ENCODE measurements at places on chromosomes 12 and 14.

DNA sequence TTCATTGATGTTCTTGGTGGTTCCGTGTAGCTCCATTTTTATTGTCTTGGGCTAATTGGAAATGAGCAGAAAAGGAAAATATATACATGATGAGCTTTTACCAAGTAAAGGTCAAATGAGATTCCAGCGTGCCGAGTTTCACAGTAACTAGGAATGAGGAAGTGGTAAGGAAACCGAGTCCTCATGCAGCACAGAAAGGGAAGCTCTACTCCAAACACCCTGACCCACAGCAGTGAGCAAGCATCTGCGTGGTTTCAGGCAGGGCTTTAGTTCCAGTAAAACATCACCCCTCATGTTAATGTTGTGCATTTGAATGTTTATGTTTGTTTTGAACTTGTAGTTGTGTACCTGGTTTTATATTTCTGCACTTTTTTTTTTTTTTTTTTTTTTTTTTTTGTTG, 208.0 kb downstream of the SLC41A2 start:
- no peak for DNase-seq

DNA sequence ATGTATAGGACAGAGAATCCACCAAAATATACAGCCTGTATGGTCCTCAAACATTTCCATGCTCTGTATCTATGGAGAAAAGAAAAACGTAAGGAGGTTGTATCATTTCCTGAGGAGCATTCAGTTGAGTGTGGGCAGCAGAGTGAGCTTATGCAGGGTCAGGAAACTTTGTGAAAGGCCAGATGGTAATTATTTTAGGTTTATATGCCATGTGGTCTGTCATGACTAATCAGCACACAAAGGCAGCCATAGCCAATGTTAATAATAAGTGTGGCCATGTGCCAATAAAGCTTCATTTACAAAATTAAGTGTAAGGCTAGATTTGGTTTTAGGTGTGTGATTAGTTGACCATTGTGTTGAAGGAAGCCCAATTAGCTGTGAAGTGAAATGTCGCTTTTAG, 33.2 kb upstream of the A2M start:
- no peak for DNase-seq

DNA sequence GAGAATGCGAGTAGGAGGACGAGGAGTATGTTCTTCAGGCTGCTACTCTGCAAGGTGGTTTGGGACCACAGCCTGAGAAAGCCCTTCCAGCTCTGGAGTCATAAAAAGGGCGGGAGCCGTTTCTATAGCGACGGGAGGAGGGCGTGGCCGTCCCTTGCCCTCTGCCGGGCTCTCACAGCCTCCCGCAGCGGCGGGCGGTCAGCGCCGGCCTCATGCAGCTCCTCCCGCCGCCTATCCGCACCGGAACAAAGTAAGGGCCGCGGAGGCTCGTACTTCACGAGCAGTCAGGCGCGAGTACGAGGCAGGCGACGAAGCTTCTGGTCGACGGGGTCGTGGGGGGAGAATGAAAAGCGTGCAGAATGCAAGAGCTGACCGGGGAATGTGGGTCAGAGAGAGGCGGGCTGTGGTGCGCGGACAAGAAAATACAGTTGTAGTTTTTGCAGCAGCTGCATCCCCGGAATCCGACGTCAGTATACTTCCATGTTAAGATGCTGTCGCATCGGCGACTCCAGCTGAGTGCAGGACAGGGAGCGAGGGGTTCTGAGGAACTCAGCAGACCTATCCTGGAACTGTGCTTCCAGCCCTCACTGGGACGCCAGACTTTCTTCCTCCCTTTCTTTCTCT, at the start of gene DYRK4:
Gene DYRK4, plus strand, starts transcription at position 175 of the 624 bp plus-strand sequence. Its CDS starts 38 bp downstream, at position 213.
- no peak for DNase-seq

DNA sequence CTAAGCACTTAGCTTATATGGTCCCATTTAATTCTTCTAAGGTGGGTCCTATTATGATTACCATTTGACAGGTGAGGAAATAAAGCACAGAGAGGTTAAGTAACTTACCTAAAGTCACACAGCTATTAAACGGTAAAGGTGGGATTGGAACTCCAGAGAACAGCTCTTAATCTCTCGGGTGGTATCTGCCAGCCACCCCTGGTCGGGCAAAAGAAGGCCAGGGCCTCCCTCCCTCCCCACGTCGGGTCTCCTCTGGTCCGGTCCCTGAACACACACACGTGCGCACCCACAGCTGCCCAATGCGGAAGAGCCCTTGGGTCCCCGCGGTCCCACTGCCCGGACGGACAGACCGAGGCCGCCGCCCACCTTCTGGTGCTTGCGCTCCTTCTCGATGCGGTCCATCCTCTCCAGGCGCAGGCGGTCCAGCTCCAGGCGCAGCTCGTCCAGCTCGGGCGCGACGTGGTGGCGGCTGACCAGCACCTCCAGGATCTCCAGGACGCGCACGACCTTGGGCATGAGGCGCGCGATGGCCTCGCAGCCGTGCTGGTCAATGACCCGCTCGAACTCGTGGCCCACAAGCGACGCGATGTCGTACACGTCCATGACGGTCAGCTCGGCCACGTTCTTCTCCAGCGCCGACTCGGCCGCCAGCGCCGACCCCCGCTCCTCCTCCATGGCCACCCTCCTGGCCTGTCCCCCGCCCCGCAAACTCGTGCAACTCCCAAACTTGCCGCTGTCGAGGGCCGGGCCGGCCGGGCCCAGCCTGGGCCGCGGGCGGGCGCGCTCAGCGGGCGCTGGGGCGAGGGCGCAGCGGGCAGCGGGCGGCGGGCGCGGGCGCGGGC, 490 bp downstream of the RILPL1 start:
- DNase-seq, result no peak

- no peak for DNase-seq
Observed at GRCh38 chr12:24139035-24139434, 189.6 kb upstream of the SOX5 start.

GRCh38 chr14:40269436-40269835, 837.2 kb upstream of the FBXO33 start:
- DNase-seq, result no peak

DNA sequence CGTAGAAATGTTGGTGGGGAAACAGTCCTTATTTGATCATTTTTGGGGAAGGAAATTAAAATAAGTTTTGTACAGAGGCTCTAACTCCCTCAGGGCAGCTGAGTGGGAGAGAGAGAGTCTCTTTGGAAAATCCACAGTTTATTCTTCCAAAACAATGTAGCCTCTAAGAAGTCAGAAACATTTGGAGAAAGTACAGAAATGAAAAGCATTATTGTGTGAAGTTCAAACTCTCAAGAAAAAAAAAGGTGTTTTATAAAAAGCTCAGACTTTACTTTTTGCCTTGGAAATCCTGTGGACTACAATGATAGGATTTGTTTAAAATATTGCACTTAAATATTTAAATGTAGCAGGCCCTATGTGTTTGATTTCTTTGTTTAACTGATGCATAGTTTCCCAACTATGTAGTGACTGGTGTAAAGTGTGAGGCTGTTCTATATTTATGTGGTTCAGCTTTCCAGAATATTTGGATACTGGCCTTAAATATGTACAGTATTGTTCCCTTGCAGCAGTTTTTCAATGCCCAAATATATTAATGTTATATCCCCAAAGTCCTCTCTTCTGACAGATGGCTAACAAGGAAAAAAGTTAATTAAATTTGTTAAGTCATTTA, 82.0 kb upstream of the OTOGL start:
- DNase-seq, result no peak

DNA sequence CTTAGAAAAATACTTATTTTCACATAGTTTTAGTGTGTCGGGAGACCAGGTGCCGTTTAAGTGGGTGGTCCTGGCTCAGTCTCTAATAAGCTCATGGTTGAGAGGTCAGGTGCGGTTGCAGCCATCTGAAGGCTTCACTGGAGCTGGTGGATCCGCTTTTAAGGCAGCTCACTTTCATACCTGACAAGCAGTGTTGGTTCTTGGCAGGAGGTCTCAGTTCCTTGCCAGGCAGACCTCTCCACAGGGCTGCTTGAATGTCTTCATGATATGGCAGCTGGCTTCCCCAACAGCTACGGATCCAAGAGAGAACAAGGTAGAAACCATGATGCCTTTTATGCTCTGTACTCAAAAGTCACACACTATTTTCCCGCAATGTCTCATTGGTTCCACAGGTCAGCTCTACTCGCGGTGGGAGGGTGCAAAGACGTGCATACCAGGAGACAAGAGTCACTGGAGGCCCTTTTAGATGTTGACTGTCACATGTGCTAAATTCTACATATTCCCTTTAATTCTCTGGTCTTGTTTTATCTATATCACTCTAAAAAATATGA, 8.0 kb upstream of the ZDHHC17 start:
- no peak for DNase-seq

GRCh38 chr14:50669441-50669986, 1.4 kb upstream of the SAV1 start:
- DNase-seq, result no peak

- no peak for DNase-seq
Observed at GRCh38 chr12:6635856-6636531, at the start of gene LPAR5. Gene LPAR5 (minus strand): TSS chr12:6635959. CDS start chr12:6621248, 14,711 bp downstream.

DNA sequence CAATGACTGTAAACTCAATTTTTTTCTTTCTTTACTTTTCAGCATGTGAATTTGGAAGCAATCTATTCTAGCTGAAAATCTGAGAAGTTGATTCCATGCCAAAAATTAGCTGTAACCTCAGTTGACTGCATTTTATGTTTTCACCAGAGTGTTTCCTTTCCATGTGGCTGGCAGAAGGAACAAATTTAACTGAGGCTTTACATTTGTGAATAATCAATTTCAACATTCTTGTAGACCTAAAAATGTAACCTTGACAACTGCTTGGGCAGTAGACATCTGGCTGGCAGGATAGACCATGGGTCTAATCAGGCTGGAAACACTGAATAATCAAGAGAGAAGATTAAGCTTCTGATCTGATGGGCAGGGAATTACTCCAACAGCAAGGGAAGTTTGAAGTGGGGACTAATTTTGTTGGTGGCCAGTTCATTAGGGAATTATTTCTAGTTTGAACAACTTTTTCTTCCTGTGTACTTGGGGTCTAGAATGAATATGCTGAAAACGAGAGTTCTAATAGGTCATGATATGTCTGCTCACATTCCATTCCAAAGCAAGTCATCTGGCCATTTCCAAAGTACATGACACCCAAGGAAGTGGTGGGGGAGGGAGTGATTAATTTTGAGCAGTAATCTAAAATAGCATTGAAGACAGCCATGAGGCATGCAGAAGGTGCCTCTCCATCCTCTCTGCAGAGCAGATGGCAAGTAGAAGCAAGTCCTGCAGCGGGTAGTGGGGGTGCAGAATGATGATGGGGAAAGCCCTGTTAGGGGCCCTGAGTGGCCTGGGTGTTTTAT, 68.2 kb downstream of the ATP23 start:
- DNase-seq, result no peak

DNA sequence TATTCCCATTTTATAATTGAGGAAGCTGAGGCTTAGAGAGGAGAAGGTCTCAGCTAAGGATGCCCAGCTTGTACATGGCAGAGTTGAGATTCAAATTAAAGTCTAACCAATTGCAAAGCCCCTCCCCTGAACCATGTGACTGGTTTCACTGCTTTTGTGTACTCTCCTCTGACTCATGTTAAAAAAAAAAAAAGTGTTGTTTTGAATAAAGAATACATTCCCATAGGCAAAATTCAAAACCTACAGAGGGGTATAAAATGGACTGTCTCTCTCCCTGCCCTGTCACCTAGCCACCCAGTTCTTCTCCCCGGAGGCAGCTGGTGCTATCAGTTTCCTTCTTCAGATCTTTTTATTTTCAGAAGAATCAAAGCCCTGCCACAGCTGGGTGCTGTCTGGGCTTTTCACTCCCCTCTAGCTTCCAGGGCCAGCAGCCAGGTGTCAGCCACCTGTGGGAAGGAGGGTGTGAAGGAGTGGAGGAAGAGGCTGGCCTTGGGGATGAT, 5.4 kb downstream of the PSMD9 start:
- no peak for DNase-seq

- no peak for DNase-seq
Observed at GRCh38 chr14:59507063-59507751, 22.9 kb downstream of the JKAMP start.
